ENCODE measurements at places on chromosomes 12 and 14. TPM values are rescaled to one million over a fixed set of nuclear protein-coding genes. Genes with fewer than 3 reads are reported as not detected.

The SLC25A3 gene
- 399 TPM for total RNA-seq

The PKP2 gene
- 39.3 TPM for total RNA-seq

The CRADD gene
- total RNA-seq, result 22.7 TPM

The CTSG gene
- 4.9 TPM for total RNA-seq

The CFL2 gene
- 64.3 TPM for total RNA-seq

GRCh38 chr12:4985820-4986219 is 57.9 kb upstream of the KCNA5 start:
- DNase-seq, result no peak

- no peak for DNase-seq
Observed at GRCh38 chr12:25884024-25884919, 74.2 kb upstream of the RASSF8 start.

DNA sequence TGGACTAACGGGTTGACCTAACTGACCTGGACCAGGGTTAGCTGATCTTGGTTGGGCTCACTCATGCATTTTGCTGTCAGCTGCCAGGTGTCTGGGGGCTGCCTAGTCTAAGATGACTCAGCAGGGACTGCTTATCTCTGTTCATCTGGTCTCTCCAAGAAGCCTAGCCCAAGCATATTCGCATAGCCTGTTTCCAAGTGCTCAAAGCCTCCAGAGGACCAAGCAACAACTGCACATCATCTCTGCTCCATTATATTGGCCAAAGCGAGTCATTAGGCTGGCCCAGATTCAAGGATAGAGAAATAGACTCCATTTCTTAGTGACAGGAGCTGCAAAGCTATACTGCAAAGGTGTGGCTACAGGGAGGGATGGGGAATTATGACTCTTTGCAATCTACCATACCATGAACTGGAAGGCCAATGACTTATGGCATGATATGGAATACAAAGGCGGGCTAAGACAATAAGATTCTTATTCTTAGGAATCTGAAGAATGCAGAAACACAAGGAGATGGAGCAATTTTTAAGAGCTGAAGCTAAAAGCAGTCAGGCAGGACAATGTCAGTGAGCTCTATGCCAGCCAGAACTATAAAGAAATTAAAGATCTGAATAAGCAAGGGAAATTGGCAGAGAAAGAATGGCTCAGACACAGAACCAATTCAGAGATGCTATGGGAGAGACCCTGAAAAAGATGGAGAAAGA is 194.6 kb upstream of the FSCB start:
- no peak for DNase-seq

Measured in mucosa of gallbladder (tissue), 1 donor.